Activated CD8-positive, alpha-beta memory T cell treated with anti-CD3 and anti-CD28 coated beads, Interleukin-2, amount 10 ng/mL, durations not matched to agents 7 days and 5 days (primary cell): ENCODE measurements at places on chromosomes 5 and 9. TPM values are rescaled to one million over a fixed set of nuclear protein-coding genes. Genes with fewer than 3 reads are reported as not detected.

ENTPD2 gene
- total RNA-seq = not detected

TRIM36 gene
- 0.29 TPM for total RNA-seq

GGTA1 gene
- not detected for total RNA-seq

CARTPT gene
- total RNA-seq = not detected

ASS1 gene
- 11.1 TPM for total RNA-seq

- no peaks in the 10 kb centered on the region for H3K27me3 ChIP-seq
- H3K4me1 ChIP-seq = no peaks in the 10 kb centered on the region
- no peak overlapping the region for H3K4me3 ChIP-seq
- no peaks in the 10 kb centered on the region for H3K36me3 ChIP-seq
- no peak overlapping the region for H3K27ac ChIP-seq
- no peak for DNase-seq
Observed at GRCh38 chr5:32908641-32909040, 197.5 kb downstream of the NPR3 start.

DNA sequence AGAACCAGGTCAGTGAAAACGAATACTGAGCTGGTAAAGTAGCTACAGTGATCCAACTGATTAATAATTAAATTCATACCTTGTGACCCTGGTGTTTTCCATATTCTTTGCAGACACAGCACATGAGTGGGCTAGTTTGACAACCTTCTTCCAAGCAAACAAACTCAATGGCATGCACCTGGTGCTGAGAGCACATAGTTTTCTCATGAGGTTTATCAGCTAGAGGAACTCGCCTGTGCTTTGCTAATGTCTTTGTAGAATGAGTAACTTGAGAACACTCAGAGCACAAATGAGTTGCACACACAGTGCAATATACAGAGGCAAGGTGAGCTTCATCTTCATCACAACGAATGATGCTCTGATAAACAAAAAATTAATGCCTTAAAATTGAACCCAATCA, 12.6 kb downstream of the TRIM23 start:
- H3K27ac ChIP-seq = no peak overlapping the region
- no peak for DNase-seq
- no peaks in the 10 kb centered on the region for H3K27me3 ChIP-seq

GRCh38 chr5:176875783-176876505, 23.2 kb downstream of the HK3 start:
- DNase-seq = no peak
- H3K36me3 ChIP-seq = no peaks in the 10 kb centered on the region
- peaks cover 4% of the 10 kb centered on the region for H3K4me1 ChIP-seq
- H3K4me3 ChIP-seq = no peak overlapping the region

GRCh38 chr5:171462136-171462927, 42.9 kb downstream of the FGF18 start:
- no peaks in the 10 kb centered on the region for H3K36me3 ChIP-seq
- H3K27ac ChIP-seq = no peak overlapping the region
- no peaks in the 10 kb centered on the region for H3K4me1 ChIP-seq
- H3K4me3 ChIP-seq = no peak overlapping the region
- no peak for DNase-seq

GRCh38 chr9:17528859-17529258, 50.0 kb upstream of the SH3GL2 start:
- no peaks in the 10 kb centered on the region for H3K27me3 ChIP-seq
- H3K4me1 ChIP-seq = no peaks in the 10 kb centered on the region
- no peak overlapping the region for H3K4me3 ChIP-seq
- no peak for DNase-seq
- H3K27ac ChIP-seq = no peak overlapping the region
- H3K36me3 ChIP-seq = no peaks in the 10 kb centered on the region

- H3K27ac ChIP-seq = no peak overlapping the region
- H3K27me3 ChIP-seq = peaks cover 70% of the 10 kb centered on the region
- no peak overlapping the region for H3K4me3 ChIP-seq
- no peak for DNase-seq
- peaks cover 10% of the 10 kb centered on the region for H3K4me1 ChIP-seq
Observed at GRCh38 chr5:88660264-88660946, 222.6 kb downstream of the MEF2C start.
